ENCODE measurements at places on chromosomes 6 and 20. TPM values are rescaled to one million over a fixed set of nuclear protein-coding genes. Genes with fewer than 3 reads are reported as not detected.
A peak's percentile ranks its signal among the peaks of the same experiment; 100 is the strongest.

The ERVFRD-1 gene
- total RNA-seq: not detected

The OR2B2 gene
- total RNA-seq: not detected

DNA sequence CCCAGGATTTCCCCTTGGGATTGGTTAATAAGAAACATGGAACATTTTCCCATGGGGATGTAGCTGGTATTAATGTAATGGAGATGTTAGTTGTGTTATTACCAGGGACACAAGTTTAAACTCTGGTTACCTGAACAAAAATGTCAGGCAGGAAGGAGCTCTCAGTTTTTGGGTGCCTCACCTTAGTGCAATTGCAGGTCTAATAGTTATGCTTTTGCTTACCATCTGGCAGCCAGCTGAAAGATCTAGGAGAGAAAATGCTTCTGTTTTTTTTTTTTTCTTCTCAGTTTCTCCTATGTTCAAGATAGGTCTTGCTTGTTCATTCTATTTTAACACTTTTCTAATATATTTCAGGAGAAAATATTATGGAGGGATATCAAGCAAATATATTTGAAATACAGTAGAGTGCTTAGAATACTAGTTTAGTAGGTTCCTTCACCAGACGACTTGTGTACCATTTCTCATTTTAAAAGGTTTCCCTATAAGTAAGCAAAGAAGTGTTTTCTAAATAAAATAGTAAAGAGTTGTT, 4.2 kb upstream of the UBE2J1 start:
- no peak for DNase-seq
- no peak overlapping the region for H3K4me3 ChIP-seq
- no peaks in the 10 kb centered on the region for H3K4me1 ChIP-seq
- H3K36me3 ChIP-seq: no peaks in the 10 kb centered on the region
- H3K27me3 ChIP-seq: no peaks in the 10 kb centered on the region
- no peak overlapping the region for H3K27ac ChIP-seq

- no peaks in the 10 kb centered on the region for H3K4me1 ChIP-seq
- DNase-seq: no peak
- H3K4me3 ChIP-seq: no peak overlapping the region
- H3K36me3 ChIP-seq: no peaks in the 10 kb centered on the region
Measured at GRCh38 chr6:135022050-135022697, 32.4 kb downstream of the HBS1L start.

- no peak for DNase-seq
- H3K4me1 ChIP-seq: peaks cover 8% of the 10 kb centered on the region
- no peak overlapping the region for H3K4me3 ChIP-seq
- no peaks in the 10 kb centered on the region for H3K27me3 ChIP-seq
- H3K36me3 ChIP-seq: no peaks in the 10 kb centered on the region
Measured at GRCh38 chr6:125789167-125789566, 1.6 kb upstream of the NCOA7 start.

GRCh38 chr20:6576726-6577125, 190.8 kb upstream of the BMP2 start:
- peaks cover 43% of the 10 kb centered on the region for H3K4me1 ChIP-seq
- no peaks in the 10 kb centered on the region for H3K27me3 ChIP-seq
- H3K4me3 ChIP-seq: no peak overlapping the region
- H3K27ac ChIP-seq: peak overlapping the region; percentile 96
- H3K36me3 ChIP-seq: no peaks in the 10 kb centered on the region

GRCh38 chr6:19665613-19665909, 171.6 kb upstream of the ID4 start:
- DNase-seq: peak; percentile 15
- H3K4me3 ChIP-seq: no peak overlapping the region
- H3K36me3 ChIP-seq: no peaks in the 10 kb centered on the region
- no peaks in the 10 kb centered on the region for H3K27me3 ChIP-seq
- H3K27ac ChIP-seq: no peak overlapping the region
- H3K4me1 ChIP-seq: peaks cover 37% of the 10 kb centered on the region

DNA sequence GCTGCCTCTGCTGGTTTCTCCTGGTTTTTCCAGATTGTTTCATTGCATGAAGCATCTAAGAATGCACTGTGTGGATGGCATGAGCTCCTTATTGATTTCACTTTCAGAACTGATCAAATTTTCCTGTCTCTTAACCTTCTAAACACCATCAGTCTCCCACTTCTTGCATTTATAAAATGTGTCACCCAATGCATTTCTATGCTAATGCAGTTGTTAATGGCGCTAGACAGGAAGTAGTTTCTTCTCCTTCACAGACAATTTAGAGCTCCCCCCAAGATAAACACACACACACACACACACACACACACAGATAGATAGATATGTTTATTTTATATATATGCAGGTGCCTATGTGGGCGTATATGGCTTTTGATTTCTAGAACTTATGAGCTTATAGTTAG, 45.6 kb upstream of the FOXA2 start:
- no peaks in the 10 kb centered on the region for H3K36me3 ChIP-seq
- H3K4me1 ChIP-seq: no peaks in the 10 kb centered on the region
- H3K4me3 ChIP-seq: no peak overlapping the region
- H3K27me3 ChIP-seq: no peaks in the 10 kb centered on the region

DNA sequence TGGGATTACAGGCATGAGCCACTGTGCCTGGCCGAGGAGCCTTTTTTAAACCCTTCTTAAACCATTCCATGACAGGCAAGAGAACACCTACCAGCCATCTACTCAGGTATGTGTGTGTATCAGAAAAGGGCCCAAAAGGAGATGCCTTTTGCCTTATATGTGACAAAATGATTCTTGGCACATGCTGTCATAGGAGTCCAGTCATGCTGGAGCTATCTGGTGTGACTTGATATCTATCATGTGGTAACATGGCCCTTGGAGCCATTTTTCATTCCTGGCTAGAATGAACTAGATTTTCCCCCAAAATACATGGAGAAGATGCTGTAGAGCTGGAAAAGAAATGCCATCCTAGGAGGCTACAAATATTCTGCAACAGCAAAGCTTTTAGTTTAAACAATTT, 129.1 kb downstream of the DST start:
- no peak overlapping the region for H3K4me3 ChIP-seq
- H3K4me1 ChIP-seq: no peaks in the 10 kb centered on the region

GRCh38 chr6:150652848-150653613, 53.3 kb downstream of the PLEKHG1 start:
- H3K27me3 ChIP-seq: no peaks in the 10 kb centered on the region
- peaks cover 7% of the 10 kb centered on the region for H3K4me1 ChIP-seq

Measured in cardiac muscle cell (in vitro differentiated cells and primary cell).